ENCODE measurements at places on chromosomes 2 and 18.

GRCh38 chr18:45161850-45162249 lies 453.4 kb upstream of the SLC14A2 start:
- no peak for DNase-seq

GRCh38 chr2:69386360-69386759 lies 667 bp downstream of the GFPT1 start:
- no peak for DNase-seq

DNA sequence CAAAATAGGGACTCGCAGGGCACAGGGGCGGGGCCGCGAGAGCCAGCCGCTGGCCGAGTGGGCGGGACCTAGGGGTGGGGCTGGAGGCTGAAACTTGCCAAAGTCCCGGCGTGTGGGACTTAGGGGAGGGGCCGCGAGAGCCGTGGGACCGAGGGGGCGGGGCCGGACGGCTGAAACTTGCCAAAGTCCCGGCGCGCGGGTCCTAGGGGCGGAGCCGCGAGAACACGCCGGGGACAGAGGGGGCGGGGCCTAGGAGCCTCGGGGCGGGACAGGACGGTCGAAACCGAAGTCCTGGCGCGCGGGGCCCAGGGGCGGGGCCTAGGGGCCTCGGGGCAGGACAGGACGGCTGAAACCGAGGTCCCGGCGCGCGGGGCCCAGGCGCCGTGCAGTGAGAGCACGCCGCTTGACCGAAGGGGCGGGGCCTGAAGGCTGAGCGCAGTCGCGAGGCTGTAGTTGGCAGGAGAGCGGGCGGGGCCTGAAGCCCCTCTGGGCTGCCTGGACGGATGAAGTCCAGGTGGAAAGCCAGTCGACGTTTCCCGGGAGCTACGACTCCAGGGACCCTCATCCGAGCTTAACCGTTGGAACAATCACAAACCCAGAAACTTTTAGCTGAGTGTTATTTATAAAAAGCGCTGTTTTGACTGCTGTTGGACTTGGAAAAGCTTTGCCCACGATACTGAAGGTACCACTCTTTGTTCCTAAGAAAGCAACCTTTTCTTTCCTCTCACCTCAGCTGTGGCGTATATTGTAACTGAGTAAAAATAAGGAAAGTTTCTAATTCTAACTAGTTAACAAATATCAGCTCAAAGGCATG lies 475 bp upstream of the BARD1 start:
- peak; percentile 99 for DNase-seq

DNA sequence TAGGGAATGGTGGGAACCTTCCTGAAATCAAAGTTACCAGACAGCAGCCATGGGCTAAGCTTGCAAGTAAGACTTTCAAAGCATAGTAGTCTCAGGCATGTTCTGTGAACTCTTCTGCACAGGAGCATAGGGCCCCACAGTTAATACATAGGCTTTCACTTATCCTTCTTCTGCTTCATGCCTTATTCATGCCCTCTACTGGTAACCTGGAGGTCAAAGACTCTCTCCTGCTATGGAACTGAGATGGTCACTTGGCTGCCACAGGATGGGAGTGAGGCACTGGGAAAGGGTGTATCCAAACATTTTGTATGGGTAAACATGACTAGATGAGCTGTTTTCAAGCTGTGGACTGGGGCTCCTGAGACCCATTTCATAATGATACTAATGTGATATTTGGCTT lies 49.1 kb upstream of the ZNF638 start:
- no peak for DNase-seq

GRCh38 chr2:6909431-6910385 lies 7.5 kb upstream of the RNF144A start:
- no peak for DNase-seq

DNA sequence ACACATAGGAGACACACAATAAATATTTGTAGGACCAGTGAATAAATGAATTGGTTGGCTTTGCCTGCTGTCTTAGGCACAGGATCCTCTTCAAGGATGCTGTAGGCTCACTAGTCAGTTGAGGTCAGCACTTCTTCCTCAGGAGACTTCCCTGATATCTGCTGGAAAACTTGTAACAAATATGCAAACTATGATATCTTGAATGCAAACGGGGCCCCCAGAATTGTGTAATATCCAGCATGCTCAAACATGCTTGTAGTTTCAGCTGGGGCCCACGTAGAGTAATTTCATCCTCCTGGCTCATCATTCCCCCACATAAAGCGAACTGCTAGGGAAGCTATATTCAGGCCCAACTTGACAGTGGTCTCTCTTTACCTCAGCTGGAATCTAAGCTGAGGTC lies 43.6 kb downstream of the POLE4 start:
- DNase-seq: no peak

- no peak for DNase-seq
These were observed 432.2 kb upstream of the KLHL29 start for GRCh38 chr2:22952656-22953225.

DNA sequence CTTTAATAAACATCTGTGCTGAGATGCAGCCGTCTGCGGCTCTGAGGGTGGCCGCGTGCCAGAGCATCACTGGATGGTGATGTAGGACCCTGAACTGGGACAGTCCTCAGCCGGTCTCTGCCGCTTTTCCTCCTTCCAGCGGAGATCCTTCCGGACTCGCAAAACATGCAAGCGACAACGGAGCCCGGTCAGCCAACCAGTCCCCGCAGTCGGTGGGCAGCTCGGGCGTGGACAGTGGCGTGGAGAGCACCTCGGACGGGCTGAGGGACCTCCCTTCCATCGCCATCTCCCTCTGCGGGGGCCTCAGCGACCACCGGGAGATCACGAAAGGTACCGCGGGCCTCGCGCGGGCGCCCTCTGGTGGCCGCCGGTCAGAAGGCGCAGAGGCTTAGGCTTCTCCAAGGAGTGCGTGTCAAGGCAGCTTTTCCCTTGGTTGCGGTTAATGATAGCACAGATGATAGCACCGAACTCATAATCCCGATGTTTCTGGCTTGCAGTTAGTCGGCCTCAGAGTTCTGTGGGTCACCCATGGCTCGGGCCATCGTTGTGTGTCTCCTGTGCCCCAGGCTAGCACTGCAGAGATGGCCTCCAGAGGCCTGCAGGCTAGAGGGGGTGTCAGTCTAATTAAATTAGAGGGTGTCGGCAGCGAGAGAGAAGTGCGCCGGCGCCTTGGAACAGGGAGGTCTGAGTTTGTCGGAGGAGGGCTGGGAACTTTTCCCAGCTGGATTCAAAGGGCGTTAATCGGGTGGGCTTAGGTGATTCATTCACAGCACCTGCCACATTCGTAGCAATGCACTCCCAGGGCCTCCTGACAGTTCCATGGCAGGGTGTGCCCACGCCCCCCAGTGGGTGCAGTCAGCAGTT lies 38.5 kb downstream of the LPIN1 start:
- DNase-seq: no peak

- DNase-seq: peak; percentile 74
These were observed 53.7 kb downstream of the HPCAL1 start for GRCh38 chr2:10356439-10356811.

All from chondrocyte (in vitro differentiated cells).